ENCODE measurements at places on chromosomes 4 and X. TPM values are rescaled to one million over a fixed set of nuclear protein-coding genes. Genes with fewer than 3 reads are reported as not detected.

The SCD5 gene
- 50.6 TPM for total RNA-seq

The ARHGAP36 gene
- total RNA-seq = not detected

The STK32B gene
- 1.6 TPM for total RNA-seq

The NAP1L3 gene
- 5.5 TPM for total RNA-seq

The MAGEA11 gene
- not detected for total RNA-seq

The MAMLD1 gene
- 15.3 TPM for total RNA-seq

DNA sequence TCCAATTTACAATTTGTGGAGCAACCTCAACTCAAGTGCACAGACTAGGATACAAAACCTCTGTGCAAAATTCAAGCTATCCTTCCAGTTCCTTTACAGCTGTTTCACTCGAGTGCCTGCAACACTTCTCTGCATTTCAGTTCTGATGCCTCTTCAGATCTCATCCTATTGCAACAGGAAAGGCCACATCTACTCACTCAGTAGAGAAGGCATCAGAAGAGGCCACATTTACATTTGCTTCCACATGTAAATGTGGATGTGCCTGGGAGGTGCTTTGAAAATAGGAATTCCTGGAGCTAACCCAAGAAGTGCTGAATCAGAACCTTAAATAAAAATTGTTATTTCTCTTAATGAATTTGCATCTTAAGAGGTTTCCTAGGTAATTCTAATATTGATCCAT lies 45.8 kb upstream of the SERTM2 start:
- DNase-seq = no peak

DNA sequence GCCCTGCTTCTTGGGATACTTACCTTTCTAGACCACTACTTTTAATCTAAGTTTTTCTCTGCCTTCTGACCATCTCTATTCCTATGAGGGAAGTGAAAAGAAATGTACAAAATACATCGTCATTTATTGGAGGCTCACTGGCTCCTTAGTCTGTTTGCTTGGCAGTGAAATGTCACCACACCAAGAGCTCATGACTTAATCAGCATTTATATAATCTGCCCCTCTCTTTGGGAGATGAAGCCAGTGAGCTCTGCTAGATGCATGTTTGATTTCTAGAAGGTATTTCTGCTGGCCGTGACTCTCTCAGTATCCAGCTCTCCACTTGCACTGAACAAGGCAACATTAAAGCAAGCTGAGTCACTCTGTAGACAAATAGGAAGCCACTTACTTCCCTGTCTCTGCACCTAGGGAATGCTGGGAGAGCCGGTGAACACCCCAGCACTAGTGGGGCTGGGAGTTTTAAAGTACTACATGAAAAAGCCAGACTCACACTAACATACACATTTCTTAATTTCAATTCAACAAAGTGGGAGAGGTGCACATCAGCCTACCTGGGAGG lies 79.1 kb downstream of the MID1IP1 start:
- no peak for DNase-seq

GRCh38 chrX:121782976-121783375 lies 735.6 kb downstream of the GLUD2 start:
- DNase-seq = no peak

DNA sequence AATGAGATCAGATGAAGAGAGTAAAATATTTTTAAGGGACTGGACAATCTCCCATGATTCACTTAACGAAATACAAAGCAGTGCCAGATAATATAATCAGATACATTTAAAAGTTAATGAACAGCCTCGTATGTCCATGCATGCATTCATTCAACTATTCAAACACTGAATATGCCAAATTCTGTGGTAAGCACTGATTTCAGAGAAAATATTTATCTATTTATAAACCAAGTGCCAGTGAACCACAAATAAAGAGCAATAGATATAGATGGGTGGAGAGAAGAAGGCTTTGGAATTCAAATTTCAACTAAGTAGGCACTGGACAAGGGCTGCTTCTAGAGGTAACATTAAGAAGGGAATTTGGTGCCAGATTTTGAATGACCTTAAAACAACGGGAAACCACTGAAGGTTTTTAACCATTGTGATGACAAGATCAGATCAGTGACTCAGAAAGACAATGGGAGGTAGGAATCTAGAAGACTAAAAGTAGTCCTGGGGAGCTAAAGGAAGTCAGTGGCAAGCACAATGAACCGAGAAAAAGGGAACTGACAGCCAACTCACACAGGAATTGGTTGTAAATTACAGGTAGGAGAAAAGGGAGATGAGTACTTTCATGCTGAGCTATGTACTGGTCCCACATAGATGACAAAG lies 14.2 kb downstream of the ELOVL6 start:
- no peak for DNase-seq

GRCh38 chr4:139015948-139016471 lies 429 bp downstream of the NOCT start:
- no peak for DNase-seq

- DNase-seq = no peak
Measured at GRCh38 chr4:42330002-42330592, 67.2 kb upstream of the SHISA3 start.

DNA sequence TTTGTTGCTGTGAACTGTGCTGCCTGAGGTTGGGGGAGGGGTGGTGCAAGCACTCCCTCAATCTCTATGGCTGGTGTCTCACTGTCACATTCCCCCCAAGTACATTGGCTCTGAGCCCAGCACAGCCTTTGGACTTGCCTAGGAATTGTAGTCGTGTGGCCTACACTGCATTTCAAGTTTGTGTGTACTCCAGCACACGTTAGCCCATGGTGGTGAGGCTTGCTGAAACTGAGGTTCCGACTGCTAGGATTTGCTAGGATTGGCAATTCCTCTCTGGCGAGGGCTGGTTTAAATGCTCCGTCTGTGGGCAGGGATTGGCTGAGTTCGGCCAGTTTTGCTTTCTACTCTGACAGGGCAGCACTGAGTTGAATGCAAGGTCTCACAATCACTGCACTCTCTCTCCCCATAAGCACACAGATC lies 121.7 kb upstream of the CXXC4 start:
- DNase-seq = no peak

- DNase-seq = no peak
Measured at GRCh38 chr4:90586799-90587198, 459.6 kb downstream of the CCSER1 start.

DNA sequence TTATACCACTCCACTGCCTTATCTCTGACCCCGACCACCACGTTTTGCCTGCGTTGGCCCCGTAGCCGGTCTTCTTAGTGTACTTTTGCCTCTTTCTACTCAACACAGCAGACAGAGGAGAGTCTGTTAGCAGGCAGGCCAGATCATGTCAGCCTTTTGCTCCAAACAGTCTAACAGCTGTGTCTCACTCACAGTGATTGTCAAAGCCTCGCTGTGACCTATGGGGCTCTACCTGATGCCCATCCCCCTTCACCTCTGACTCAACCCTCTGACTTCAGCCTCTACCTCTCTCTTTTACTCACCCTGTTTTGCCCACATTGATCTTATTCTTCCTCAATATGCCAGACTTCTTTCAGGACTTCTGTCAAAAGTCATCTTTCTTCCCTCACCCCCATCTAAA lies 127.1 kb downstream of the TRIML1 start:
- DNase-seq = no peak

Measured in sciatic nerve (tissue), 2 donors.